ENCODE measurements at places on chromosomes 6 and 20.

DNA sequence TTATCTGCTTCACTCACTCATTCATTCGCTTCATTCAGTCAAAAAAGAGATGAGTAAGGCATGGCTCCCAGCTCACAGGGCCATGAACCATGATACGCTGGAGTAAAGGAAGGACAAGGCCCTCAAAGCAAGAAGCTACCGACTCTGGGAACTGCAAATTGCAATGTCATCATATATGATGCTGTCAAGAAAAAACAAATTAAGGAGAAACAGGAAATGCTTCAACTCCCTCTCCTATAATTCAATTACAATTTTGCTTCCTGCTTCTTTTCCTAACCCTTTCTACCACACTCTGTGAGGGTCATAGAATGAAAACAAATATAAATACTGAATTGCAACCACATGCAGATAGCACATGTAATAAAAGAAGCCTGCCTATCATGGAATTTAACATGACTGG, 725.7 kb upstream of the FLRT3 start:
- DNase-seq, result no peak

DNA sequence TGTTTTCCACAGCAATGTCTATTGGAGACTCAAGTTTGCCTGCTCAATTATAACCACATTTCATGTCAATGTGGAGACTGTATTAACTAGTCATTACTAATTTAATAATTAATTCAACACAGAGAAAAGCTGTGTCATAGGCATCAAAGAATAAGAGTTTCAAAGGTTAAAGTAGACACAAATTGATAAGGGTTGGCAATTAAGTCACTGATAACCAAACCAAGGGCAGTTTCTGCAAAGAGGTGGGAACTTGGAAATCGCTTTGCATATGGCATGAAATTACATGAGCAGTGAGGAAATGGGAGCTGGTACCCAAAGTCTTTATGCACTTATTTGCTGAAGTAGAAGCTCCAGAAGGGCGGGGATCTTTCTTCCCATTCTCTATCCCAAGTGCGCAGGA, 34.2 kb downstream of the GCLC start:
- no peak for DNase-seq

- peak; percentile 7 for DNase-seq
These were observed 22.7 kb upstream of the NTSR1 start for GRCh38 chr20:62685781-62686555.

DNA sequence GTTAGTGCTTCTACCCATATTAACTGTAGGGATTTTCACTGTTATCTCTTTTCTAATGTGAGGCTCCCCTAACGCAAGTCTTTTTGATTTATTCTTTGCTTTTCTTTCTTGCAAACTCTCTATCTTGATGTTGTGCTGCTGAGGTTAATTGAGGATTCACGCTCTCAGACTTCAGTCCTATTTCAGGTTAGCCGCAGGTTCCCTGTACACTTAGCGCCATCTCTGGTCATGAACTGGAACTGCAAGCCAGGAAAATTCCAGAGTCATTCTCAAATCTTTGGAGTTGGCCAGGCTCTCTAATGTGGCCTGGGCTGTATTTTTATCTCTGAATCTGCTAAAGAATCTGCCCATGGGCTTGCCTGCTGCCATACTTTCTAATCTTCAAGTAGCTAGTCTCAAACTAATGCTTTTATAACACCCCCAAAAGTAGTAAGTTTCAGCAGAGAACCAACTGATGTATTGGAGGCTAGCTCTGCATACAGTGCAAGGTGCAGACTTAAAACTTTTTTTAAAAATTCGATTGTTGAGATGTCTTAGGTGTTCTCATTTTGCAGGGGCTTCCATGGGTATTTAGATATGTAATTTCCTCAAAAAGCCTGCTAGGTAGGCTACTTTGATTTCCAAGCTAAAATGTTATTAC, 91.1 kb upstream of the OPRM1 start:
- peak; percentile 14 for DNase-seq

GRCh38 chr6:121639021-121639420, 203.6 kb downstream of the GJA1 start:
- no peak for DNase-seq

DNA sequence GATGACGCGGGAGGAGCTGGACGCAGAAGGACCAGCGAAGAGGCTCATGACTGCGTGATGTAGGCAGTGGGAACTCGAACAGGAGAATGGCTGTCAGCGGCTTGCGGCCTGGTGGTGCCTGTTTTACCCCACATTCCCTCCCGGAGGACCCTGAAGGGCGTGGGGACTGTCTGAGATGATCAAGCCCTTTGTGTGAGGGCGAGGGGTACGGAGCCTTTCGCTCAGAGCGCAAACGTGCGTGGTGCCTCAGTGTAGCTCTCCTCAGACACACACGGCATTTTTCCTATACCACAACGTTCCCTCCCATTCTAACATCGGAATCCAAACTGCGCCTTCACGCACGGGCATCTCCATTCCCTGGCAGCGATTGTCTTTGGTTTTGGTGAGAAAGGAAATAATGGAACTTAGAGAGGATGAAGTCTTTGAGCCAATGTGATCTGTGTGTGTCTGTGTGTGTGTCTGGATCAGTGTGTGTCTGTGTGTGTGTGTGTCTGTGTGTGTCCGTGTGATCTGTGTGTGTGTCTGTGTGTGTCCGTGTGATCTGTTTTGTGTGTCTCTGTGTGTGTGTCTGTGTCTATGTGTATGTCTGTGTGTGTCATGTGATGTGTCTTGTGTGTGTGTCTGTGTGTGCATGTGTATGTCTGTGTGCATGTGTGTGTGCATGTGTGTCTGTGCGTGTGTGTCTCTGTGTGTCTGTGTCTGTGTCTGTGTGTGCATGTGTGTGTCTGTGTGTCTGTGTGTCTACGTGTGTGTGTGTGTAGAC, 5.3 kb downstream of the PTK6 start:
- DNase-seq, result no peak

DNA sequence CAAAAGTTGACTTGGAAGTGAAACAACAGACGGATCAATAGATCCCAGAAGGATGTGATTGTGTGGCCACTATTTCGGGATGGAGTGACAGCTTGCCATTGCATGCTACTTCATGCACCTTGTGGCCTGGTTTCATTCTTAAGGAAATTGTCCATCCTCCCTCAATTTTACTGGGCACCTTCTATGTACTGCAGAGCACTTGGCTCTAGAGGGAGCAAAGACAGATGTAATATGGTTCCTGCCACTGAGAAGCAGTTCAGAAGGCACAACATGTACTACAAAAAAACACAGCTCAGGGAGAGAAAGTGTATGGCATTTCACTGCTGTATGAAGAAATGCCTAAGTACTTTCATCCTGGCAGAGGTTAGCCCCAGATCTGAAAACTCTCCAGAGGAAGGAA, 91.9 kb downstream of the FOXA2 start:
- DNase-seq, result no peak

DNA sequence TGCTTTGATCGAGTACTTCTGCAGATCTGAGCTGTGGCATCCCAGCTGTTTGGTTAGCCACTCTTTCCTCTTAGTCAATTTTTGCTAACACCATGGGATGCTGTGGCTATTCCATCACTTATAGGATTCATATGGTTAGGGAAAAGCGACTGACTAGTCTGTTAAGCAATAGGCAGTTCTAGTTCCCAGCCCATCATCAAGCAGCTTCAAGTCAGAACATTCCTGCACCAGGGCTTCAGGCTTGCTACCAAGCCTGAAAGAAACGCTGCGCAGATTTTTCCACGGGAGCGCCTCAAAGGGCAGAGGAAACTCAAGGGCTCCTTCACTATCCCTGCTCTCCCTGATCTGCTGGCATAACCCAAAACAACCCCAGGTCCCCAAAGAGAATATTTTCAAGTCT, 159.8 kb upstream of the SUPT3H start:
- DNase-seq, result no peak

DNA sequence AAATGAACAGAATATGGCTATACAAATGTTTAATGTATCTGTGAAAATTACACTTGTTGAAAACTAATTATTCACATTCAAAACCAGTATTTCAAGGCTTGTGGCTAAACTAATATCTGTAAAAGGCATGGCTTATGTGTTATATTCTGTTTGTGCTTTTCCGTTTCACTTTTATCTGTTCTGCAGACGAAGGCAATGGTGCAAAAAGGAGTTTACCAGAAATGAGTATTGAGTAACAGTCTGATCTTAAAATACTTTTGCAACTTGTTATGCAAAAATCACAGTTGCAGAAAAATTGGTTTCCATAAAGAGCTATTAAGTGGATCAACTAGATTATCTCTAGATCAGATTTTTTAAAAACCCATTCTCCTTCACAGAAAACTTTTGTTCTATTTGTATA, 9.4 kb upstream of the STX11 start:
- no peak for DNase-seq

GRCh38 chr6:11920566-11920965, 91.5 kb upstream of the HIVEP1 start:
- DNase-seq, result no peak

- no peak for DNase-seq
These were observed 92.4 kb upstream of the CEP85L start for GRCh38 chr6:118743746-118744145.

Measured in hippocampal formation (tissue), 2 donors.